ENCODE measurements at places on chromosomes 2 and 18. TPM values are rescaled to one million over a fixed set of nuclear protein-coding genes. Genes with fewer than 3 reads are reported as not detected.

Gene CERKL
- 4.5 TPM for total RNA-seq

Gene PSMG2
- total RNA-seq: 46.5 TPM

Gene ALPI
- not detected for total RNA-seq

Gene CDK5R2
- 0.12 TPM for total RNA-seq

Gene UGT1A5
- not detected for total RNA-seq

Gene MLPH
- total RNA-seq: 4.6 TPM

Gene SIGLEC15
- 0.41 TPM for total RNA-seq
